Stimulated activated CD4-positive, alpha-beta T cell treated with anti-CD3 and anti-CD28 coated beads, TNF-alpha, amount 100 ng/mL, for 24 hours (primary cell): ENCODE measurements at places on chromosomes 2 and 18.

DNA sequence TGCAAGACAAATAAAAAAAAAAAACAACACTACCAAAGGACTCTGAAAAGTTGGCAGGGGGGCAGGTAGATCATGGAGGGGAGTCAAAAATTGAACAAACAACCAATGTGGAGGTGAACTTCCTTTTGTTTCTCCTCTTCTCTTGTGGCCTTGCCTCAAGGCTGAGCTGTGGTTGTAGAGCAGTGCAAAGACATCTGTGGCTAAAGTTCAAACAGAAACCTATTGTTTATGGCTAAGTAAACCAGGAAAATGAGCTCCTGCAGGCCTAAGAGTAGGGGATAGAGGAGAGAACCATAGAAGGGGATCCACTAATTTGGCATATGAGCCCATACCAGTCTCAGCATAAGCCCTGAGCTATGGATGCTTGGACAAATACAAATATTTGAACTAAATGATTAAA is 40.2 kb upstream of the EGR4 start:
- DNase-seq: no peak

DNA sequence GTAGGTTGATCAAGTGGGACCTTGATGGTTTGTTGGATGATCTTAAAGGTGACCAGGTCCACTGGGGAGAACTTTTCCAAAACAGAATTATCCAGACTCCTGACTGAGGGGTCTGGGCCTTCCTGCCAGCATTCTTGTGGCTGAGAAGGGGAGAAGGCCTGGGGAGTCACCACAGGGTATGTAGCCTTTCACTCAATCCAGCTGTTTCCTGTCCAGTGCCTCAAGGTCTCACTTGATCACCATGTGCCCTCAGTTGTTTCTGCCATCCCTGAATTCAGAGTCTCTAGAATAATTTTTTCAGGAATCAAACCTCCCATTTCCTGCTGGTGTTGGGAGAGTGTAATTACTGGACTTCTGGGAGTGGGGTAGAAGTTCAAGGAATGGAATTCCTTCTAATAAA is 54.4 kb upstream of the TANC1 start:
- DNase-seq: no peak

DNA sequence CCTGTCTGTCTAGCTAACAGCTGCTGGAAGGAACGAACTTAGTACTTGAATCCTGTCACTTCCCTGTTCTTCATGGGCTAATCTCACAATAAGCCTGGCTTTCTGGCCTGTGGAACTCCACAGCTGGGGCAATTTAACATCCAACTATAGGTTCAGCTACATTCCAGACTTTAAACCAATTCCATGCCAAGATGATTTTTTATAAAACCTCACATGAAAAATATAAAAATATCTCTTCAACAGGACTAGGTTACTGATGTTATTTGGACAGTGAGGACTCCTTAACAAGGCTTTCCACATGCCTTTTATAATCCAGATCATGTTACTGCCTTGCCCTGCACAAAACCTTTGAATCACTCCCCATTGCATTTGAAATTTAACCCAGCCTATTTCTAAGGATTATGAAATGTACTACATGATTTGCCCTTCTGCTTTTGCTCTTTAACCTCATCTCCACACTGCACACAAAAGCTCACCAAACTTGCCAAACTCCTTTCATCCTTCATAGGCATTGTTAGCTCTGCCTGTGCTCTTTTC is 863.2 kb upstream of the CHAC2 start:
- no peak for DNase-seq

DNA sequence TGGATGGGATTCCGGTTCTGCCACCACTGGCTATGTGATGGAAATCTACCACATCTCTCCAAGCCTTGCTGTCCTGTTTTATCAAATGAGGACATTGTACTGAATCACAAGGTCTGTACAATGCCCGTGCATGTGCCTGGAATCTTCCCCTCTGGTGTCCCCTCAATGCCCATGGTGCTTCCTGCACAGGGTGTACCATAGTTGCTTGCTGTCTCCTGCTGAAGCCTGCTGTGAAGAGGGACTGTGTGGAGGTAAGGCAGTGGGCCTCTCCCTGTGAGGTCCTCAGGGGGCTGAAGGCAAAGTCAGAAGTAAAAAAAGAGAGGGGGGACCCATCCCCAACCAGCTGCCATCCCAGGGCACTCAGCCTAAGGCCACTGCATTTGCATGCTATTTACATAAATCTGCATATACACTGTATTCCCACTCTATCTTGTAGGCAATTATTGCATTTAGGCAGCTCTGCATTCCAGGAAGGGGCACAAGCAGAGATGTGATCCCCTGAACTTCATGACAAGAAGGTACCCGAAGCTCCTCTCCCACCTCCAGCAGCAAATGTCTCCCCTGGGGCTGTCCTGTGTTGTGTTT is 9.1 kb upstream of the STEAP3 start:
- DNase-seq: no peak

DNA sequence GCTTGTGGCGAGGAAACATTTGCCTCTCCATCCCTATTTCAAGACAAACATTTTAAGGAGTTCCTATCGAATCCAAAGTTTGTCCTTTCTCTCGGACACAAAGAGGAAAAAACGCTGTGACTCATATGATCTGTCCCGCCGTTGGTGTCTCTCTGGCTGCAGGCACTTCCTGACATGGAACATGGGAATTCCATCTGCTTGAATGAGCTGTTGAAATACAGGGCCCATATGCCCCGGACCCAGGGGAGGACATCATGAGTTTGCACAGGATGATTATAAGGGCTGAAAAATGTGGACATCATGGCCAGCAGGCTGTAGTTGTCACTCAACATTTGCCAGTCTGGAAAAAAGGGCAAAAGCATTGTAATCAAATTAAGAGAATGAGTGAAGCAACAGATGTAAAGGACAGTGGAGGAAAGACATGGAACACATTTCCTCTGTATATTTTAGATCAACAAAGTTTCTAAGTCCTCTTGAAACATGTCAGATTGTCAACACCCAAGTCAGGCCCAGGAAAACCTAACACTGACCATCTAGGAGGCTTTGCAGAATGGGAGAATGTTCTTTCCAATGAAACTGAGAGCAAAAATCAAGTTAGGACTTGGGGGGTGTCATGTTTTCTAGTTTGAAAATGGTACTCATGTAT is 103.2 kb upstream of the SMIM21 start:
- DNase-seq: no peak

GRCh38 chr2:40155728-40156127 is 296.2 kb downstream of the SLC8A1 start:
- DNase-seq: no peak

- DNase-seq: no peak
Measured at GRCh38 chr2:230893841-230894781, 29.4 kb downstream of the ITM2C start.

DNA sequence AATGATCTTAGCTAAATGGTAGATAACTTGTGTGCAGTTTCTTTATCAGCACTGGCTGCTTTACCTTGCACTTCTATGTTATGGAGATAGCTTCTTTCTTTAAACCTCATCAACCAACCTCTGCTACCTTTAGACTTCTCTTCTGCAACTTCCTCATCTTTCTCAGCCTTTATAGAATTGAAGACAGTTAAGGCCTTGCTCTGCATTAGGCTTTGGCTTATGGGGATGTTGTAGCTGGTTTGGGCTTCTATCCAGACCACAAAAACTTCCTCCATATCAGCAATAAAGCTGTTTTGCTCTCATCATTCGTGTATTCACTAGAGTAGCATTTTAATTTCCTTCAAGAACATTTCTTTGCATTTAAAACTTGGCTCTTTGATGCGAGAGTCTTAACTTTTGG is 123.7 kb downstream of the PIK3C3 start:
- DNase-seq: no peak

GRCh38 chr18:61664419-61665084 is 228.3 kb downstream of the RNF152 start:
- DNase-seq: no peak

DNA sequence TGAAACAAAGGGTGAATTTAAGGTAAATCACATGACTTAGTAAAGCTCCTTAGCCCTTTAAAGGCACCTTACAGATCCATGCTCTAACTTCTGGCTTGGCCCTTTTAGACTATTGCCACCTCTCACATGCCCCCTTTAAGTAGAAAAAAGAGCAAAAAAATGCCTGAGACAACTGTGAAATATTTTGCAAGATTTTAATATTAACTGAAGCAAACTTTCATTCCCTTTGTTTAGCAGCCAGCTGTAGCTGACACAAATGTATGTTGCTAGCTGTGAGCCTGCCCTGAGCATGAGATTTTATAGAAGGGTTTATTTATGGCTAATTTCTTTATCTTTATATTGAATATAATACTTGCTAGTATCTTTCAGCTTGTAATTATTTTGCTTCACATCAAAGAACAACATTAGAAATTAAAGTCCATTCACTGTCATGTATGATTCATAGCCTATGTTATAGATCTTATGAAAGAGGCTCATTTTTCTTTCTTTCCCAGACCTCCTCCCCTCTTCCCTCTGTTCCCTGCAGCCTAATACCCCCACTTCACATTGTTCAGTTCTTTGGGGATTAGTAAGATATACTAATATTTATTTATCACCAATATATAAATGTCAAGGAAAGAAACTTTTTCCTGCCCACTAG is 637.2 kb upstream of the ZEB2 start:
- DNase-seq: no peak

DNA sequence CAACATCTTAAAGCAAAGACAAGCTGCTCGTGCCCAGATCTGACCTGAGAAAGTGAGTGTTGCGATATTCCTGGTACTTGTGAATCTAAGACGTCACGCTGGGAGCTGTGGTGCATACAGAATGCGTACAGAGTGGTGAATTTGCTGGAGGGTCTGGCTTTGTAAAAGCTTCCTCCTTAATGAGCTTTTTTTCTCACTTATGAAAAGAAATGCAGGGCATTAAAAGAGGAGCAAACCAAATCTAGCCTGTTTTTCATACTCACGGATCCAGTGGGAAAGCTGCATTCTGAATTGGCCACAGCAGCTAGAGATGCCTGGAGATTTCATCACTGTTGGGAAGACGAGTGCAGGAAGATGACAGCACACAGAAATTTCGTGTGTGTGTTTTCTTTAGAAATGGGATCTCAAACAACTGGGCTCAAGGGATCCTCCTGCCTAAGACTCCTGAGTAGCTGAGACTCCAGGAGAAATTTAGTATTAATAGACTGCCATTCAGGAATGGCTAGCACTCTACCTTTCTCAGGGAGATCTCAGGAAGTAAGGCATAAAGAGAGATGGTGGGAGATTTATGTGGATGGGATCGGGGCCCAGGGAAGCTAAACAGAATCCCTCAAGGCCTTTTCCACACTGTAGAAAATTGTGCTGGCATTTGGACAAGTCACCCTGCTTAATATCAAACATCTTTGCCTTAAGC is 181.3 kb downstream of the ALPK2 start:
- DNase-seq: no peak

DNA sequence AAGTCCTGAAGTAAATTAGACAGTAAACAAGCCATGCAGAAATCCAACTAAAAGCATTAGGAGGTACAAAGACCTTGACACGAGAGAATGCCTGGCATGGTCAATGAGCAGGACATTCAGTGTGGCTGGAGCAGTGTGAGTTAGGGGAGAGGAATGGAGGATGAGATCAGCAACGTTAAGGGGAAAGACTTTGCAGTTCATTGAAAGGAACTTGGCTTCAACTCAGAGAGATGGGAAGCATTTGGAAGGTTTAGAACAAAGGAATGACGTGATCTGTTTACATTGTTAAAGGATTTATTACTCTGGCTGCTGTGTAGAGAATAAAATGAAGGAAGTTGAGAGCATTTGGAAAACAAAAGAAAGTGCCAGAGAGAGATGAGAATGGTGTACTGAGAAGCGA is 621.3 kb downstream of the XIRP2 start:
- no peak for DNase-seq

GRCh38 chr2:138271467-138271866 is 230.1 kb upstream of the SPOPL start:
- DNase-seq: no peak

DNA sequence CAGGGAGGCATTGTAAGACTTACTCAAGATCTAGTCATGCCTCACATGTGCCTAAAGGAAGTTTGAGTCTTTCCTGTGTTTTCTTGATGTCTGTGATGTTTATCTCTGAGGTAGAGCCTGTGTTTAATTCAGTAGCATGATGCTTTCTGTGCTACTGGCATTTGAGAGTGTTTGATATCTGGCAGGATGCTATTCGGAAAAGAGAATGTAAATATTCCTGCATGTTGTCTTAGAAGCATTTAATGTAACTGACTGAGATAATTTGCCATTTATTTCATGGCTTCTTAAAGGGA is 58.8 kb downstream of the GREB1L start:
- DNase-seq: no peak

- no peak for DNase-seq
Measured at GRCh38 chr2:42638080-42638784, 69.8 kb downstream of the MTA3 start.

DNA sequence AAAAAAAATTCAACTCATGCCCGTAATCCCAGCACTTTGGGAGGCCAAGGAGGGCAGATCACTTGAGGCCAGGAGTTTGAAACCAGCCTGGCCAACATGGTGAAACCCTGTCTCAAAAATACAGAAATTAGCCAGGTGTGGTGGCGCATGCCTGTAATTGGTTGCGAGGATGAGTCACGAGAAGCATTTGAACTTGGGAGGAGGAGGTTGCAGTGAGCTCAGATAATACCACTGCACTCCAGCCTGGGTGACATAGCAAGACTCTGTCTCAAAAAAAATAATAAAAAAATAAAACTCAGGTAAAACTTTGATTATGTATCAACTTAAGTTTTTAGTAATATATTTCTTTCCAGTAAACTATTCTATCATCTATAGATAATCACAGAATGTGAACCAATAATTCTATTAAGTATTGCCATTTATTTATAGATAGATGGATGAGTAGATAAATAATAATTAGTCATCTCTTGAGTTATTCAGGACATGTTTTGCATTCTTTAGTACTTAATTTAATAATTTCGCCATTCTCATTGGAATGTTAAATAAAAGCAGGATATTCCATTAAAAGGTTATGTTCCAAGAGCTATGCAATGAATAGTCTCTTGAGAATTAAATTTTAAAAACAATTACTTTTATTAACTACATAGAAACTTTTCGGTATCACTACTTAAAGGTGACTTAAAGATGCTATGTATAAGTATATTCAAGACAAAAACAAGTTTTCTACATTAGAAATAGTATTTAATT is 48.7 kb downstream of the WDPCP start:
- no peak for DNase-seq

DNA sequence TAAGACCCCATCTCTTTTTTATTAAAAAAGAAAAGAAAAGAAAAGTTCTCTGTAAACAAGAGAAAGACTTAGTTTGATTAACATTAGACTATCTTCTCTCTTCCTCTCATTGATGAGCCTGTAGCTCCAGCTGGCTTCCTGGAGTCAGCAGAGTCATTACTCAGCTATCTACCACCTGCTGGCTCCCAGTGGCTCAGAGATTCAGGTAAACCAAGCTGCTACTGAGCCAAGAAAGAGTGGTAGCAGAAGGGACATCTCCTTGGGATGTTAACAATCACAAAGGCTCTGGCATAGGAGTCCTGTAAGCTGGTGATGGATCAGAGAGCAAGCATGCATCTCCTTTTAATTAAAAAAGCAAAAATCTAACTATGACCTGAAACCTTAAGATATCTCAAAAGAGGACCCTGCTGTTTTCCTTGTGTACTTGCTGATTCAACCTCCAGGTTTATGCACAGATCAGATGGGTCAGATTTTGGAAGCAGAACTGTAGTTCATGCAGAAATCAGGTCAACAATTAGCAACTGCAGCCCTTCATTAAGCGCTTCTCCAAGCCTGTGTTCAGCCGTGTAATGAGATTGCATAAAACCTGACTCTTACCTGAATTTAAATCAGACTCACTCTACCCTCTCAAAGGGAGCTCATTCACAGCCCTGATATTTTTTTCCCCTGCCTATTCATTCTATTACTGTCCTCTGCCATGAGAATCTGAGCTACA is 225.8 kb downstream of the RNF152 start:
- no peak for DNase-seq

GRCh38 chr2:182763311-182763912 is 47.4 kb downstream of the DNAJC10 start:
- no peak for DNase-seq

GRCh38 chr2:60836491-60836890 is 44.9 kb upstream of the REL start:
- DNase-seq: no peak
